ENCODE measurements at places on chromosomes 1 and 21. TPM values are rescaled to one million over a fixed set of nuclear protein-coding genes. Genes with fewer than 3 reads are reported as not detected.

The UMODL1 gene
- total RNA-seq, result not detected

GRCh38 chr1:110339407-110340206, 430 bp downstream of the RBM15 start:
- DNase-seq, result no peak

DNA sequence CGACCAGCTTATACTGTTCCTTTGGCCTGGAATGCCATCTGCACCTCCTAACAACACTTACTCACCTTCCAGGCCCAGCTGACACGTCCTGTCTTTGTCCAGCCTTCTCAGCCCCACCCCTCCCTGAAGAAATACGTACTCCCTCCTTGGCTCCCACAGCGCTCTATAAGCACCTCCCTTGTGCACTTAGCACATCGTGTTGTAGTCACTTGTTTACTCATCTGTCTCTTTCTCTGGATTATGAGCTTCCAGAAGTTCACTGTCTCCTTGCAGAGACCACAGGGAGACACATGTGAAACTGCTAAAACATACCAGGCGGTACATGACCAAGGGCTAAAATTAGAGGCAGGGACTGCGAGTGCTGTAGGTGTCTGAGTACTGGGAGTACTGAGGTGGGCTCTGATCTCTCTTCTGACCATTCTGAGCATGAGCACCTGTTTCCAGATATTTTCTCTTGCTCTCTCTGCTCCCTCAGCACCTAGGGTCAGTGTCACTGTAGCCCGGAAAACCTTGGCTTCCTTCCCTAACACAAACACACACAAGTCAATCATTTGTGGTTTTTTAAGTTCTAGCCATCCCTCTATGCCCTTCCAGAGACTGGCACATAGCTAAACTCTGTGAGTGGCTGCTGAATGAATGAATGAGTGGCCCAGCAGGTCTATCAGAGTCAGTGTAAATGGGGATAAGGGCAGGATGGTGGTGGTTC, 5.1 kb downstream of the DCST1 start:
- DNase-seq, result no peak

The C1orf116 gene
- total RNA-seq, result under 0.01 TPM

The ACTN2 gene
- total RNA-seq, result 1.5 TPM

The CEP350 gene
- total RNA-seq, result 40.6 TPM
